ENCODE measurements at places on chromosomes 4 and X.

- DNase-seq = no peak
Measured at GRCh38 chr4:3527101-3527913, 4.9 kb downstream of the LRPAP1 start.

- DNase-seq = no peak
Measured at GRCh38 chr4:22978656-22979055, 285.9 kb downstream of the GBA3 start.

GRCh38 chrX:116827063-116827462 is 364.3 kb upstream of the CT83 start:
- no peak for DNase-seq

DNA sequence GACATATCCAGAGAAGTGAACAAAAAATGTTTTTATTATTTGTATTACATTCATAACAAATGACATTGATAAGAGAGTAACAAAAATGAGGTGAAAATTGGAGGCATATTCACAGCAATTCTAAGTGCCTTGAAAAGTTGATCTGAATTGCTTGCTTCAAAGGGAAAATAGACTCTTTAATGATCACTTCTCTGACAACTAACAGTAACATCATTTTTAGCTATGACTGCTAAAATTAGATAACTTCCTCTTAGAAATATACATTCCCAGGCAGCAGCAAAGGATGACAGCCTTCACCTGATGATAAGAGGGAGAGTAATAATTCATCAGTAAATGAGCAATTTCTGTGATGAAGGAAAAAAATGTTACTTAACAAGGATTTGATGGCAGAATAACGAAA is 472.5 kb downstream of the PCDH10 start:
- DNase-seq = no peak

DNA sequence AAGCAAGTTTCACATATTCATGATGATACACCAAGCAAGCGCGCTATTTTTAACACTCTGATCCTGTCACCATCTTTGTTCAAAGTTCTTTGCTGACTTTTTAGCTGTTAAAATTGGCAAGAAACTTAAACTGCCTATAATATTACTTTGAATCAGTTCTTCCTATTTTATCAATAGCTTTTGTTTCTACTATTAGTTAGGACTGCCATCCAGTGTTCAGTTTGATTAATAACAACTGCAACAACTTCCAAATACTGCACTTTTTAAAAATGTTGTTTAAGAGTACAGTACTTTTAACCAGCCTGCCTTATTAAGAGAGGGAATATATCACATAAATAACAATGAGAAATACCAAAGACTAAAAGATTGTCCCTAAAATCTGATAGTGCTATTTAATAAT is 614.3 kb downstream of the FAM133A start:
- no peak for DNase-seq

GRCh38 chr4:103207673-103208072 is 9.5 kb upstream of the CENPE start:
- DNase-seq = no peak

- DNase-seq = no peak
Measured at GRCh38 chrX:17563515-17563914, 173.8 kb upstream of the SCML1 start.

GRCh38 chr4:144955104-144955503 is 142.9 kb downstream of the ANAPC10 start:
- no peak for DNase-seq

GRCh38 chr4:105509291-105509690 is 35.4 kb upstream of the PPA2 start:
- no peak for DNase-seq

- no peak for DNase-seq
Measured at GRCh38 chr4:186204686-186205085, 13.3 kb downstream of the CYP4V2 start.

- DNase-seq = no peak
Measured at GRCh38 chr4:153763404-153763803, 3.6 kb upstream of the RNF175 start.

DNA sequence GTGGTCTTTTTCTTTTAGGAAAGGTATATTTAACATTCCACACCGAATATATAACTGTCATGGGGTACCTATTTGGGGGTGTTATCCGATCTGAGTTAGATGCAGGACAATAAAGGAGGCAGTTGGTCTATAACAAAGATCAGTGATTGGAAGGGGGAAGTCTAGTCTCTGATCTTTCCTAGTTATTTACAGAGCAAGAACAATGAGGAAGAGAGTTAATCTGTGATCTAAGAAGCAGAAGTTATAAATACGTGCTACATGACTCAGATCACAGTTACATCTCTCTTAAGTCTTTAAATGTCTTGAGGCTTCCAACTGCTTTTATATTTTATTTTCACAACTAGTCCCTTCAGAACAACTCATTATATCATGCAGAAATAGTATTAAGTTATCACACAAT is 33.2 kb upstream of the ARMCX4 start:
- no peak for DNase-seq

GRCh38 chr4:94409962-94410361 is 41.8 kb upstream of the PDLIM5 start:
- no peak for DNase-seq
